ENCODE measurements at places on chromosomes 11 and 22.

- DNase-seq, result no peak
Observed at GRCh38 chr11:60924906-60925853, 920 bp downstream of the TMEM132A start.

- DNase-seq, result no peak
Observed at GRCh38 chr11:72238492-72239312, 5.3 kb downstream of the PHOX2A start.

- DNase-seq, result no peak
Observed at GRCh38 chr11:117528097-117528721, 200.6 kb downstream of the CEP164 start.

DNA sequence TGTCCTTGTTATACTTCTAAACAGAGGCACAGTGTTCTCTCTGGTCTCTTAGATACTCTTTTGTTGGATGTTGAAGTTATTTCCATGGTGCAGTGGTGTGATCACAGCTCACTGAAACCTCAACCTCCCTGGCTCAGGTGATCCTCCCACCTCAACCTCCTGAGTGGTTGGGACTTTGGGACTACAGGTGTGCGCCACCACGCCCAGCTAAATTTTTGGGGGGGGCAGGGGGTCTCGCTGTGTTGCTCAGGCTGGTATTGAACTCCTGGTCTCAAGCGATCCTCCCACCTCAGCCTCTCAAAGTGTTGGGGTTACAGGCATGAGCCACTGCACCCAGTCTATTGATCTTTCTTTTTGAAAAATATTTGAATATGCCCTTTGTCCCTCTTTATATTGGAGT lies 14.9 kb downstream of the ZNF74 start:
- DNase-seq, result no peak

- DNase-seq, result peak; percentile 75
Observed at GRCh38 chr22:38412435-38413084, 42.4 kb downstream of the KCNJ4 start.

DNA sequence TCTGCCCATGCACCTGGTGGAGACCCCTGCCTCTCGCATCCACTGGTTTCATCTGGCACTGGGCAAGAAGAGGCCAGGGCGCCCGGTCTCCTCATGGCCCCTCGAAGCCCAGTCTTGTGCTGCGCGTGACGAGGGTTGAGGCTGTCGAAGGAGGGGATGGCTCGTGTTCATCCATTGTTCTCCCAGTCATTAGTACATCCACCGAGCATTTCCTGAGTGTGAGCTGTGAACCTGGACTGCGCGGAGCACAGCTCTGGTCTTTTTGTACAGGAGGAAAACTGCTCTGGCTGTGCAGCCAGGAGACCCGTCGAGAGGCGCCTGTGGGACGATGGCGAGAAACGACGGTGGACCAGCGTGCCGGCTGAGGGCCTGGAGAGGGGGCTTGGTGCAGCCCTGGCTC lies 6.8 kb downstream of the CACNA1I start:
- no peak for DNase-seq

Data from germinal center (tissue), 1 donor.